ENCODE measurements at places on chromosomes 3 and 15.
A peak's percentile ranks its signal among the peaks of the same experiment; 100 is the strongest.

- no peak for DNase-seq
Measured at GRCh38 chr15:101129851-101130380, 121.9 kb downstream of the CHSY1 start.

- no peak for DNase-seq
Measured at GRCh38 chr3:194051366-194052149, 84.4 kb upstream of the HES1 start.

- DNase-seq = no peak
Measured at GRCh38 chr3:111392894-111393398, 149.1 kb upstream of the CD96 start.

DNA sequence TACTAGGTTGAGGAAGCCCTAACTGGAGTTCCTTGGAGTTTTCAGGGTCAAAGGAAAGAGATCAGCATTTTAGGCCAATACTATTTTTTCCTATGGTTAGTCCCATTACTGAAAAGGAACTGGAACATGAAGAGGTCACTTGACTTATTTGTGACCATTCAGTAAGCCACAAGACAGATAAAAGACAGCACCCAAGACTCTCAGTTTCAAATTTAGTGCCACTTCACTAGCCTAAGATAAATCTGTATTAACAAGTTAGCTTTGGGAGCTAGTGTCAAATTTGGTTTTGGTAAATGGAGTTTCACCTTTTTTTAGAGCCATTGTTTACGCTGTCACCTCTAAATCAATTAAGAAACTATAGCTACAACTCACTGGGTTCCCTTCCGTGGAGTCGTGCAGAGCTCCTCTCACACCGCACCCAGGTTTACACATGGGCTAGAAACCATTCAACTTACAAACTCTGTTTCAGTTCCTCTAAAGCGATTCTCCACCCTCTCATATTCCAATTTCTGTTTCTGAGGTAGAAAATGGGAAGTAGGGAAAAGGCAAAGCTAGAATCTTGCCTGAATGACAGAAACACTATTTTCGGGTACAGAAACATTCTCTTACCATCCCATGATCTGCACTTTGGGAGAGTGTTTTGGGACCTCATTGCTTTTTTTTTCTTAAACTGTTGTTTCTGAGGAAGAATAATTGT lies 14.4 kb downstream of the CCDC32 start:
- no peak for DNase-seq

GRCh38 chr3:8644748-8645390 lies at the start of gene SSUH2:
Gene SSUH2, minus strand, starts transcription at chr3:8644798. Its CDS starts 40 bp downstream, at chr3:8644758.
- no peak for DNase-seq

DNA sequence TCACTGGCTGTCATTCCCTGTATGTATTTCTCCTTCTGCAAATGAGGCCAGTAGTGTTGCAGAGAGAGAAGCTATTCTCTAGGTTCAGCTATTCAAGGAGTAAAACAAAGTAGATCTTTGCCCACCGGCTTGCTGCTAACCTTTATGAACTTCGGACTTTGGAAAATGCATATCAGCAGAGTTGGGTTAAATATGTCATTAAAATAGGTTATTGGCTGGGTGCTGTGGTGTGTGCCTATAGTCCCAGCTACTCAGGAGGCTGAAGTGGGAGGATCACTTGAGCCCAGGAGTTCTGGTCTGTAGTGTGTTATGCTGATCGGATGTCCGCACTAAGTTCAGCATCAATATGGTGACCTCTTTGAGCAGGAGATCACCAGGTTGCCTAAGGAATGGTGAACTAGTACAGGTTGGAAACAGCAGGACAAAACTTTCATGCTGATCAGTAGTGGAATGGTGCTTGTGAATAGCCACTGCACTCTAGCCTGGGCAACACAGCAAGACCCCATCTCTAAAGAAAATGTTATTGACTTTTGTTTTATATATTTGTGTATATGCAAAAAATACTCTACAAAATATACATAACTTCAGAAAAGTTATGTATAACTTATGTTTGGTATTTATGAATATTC lies 53.4 kb downstream of the SACM1L start:
- no peak for DNase-seq

- peak; percentile 30 for DNase-seq
Measured at GRCh38 chr3:132726341-132726823, 4.2 kb upstream of the NPHP3 start.

DNA sequence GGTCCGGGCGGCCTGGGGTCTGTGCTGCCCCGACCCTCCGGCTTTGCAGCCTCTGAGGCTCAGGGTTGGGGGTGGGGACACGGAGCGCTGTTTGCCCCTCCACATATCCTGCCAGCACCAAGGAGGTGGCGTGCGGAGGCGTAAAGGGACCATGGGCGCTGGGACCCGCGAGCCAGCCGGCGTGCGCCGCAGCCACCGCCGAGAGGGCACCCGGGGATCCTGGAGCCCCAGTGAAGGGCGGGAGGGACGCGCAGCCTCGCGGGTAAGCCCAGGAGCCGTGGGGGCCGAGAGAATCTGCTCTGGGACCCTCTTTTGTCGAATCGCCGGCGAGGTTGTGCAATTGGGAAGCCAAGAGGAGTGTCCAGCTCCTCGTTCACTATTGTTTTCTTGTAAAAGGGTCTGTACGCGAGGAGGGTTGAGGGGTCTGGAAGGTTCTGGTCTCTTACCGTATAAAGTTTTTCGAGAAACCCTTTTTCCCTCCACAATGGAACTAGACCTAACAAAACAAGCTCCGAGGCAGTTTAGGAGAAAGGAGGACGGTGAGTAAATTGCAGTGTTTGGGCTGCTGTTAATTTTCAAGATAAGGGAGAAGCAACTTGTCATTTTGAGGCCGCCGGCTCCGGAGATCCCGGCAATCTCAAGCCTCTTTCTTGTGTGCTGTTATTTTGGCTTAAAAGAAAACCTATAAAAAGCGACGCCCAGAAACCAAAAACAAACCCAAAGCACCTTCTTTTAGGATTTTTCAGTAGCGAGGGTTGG lies 29.9 kb upstream of the ST3GAL6 start:
- DNase-seq = no peak

DNA sequence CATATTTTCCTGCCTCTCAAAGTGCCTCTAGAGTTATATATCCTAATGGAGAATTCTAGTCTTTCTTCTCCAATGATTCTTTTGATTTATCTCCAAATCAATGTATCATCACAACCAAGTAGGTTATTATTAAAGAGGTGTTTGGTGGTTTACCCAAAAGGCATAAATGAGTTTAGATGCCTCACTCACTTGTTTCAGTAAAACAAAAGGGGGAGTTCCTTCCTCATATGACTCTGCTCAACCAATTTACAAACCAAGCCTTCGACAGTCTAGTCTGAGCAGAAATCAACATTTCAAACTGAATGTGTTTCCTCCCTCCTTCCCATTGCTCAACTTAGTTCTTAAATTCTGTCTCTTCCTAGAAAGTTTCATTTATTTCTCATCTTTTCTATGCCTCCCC lies 116.5 kb downstream of the TNIK start:
- DNase-seq = no peak

DNA sequence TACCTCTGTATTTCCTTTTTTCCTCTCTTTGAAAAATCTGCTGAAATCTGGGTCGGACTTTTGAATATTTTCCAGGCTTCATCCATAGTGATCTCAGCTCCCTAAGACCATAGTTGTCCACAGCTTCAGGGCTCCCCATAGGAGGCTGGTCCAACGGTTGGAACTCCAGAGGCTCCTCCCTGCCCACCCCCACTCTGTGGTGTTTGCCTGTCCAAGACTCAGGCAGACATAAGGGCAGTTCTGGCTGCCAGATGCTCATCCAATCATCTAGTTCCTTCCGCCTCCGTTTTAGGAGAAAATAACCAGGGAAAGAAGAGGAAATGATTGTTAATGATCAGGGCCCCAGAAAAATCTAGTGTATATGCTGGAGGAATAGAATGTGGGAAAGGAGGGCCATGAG lies 27.9 kb upstream of the PRTG start:
- peak; percentile 34 for DNase-seq

DNA sequence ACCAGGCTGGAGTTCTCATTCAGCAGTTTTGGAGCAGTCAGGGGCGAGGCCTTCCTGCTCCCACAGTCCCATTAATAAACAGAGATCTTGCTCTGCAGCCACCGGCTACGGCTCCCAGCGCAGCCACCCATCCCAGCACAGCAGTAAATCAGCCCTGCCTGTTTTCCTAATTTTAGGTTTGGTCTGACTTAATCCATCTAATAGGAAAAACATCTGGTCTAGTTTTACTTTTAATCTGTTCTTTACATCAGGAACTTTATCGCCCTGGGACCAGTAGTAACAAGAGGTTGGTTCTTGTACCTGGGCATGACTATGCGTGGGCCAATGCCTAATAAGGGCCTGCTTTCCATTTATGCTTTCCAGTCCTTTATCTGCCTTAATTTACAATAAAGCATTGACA lies 264.0 kb upstream of the DPH6 start:
- DNase-seq = no peak

- no peak for DNase-seq
Measured at GRCh38 chr3:126022741-126023359, 53.9 kb downstream of the ROPN1B start.

DNA sequence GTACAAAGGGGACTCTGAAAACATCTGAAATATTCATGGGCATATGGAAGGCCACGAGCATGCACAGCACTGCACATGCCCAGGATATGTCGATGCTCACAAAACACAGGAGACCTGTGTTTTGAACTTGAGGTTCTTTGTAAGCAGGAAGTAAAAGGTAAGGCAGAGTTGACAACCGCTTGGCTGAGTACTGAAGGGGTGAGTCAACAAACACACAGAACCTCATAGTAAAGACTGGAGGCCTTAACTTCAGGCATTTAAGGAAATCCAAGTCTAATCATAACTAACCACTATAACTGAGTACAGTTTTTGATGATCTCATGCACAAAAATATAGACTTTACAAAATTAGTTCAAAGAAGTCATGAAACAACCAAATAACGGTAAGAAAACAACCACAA lies 80.6 kb downstream of the MYO9A start:
- DNase-seq = no peak

DNA sequence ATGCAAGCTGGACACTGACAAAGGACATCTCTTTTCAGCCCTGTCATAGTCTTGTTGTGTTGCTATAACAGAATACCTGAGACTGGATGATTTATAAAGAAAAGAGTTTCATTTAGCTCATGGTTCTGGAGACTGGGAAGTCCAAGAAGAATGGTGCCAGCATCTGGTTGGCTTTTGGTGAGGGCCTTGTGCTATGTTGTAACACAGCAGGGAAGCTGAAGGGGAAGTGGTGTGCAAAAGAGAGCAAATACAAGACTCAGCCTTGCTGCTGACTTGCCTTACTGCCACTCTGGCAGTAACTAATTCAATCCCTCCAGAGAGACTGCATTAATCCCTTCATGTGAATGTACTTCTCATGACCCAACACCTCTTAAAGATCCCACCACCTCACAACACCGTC lies 356.3 kb upstream of the PROK2 start:
- DNase-seq = no peak

- no peak for DNase-seq
Measured at GRCh38 chr15:55422089-55422488, 13.8 kb downstream of the PIERCE2 start.

DNA sequence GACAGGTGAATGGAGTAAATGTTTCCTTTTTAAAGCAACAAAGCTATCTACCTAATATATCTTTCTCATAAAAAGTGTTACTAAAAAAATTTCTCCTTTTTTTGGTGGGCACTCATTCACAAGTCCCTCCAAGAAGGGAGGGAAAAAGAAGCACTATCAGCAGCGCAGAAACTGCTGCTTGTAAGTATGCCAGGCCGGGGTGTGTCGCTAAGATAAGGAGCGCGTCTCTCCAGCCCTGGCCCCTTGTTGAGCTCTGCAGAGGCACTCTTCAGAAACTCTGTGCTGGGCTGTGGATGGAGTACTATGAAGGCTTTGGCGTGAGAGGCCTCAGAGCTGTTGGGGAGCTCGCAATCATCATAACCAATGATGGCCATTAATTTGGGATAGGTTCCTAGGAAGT lies 49.1 kb downstream of the ZDHHC3 start:
- no peak for DNase-seq

- DNase-seq = peak; percentile 47
Measured at GRCh38 chr3:88142094-88142624, 7.6 kb upstream of the C3orf38 start.

DNA sequence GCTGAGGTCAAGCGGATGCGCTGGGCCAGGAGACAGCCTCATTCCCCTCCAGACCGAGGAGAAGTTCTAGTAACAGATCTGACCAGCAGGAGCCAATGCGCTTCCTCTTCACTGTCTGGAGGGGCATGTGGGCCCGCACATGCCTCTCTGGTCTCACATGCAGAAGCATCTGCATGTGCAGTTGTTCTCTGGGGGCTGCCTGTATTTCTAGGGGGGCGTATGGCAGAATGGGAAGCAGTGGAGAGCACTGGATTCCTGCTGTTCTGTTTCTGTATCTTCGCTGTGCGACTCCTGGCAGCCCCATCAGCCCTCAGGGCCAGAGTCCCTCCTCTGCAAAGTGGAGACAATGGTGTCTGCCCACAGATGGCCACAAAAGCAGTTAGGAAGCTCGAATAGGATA lies 170.4 kb upstream of the IQSEC1 start:
- DNase-seq = no peak

- DNase-seq = no peak
Measured at GRCh38 chr15:99744142-99744541, 10.9 kb upstream of the LYSMD4 start.

DNA sequence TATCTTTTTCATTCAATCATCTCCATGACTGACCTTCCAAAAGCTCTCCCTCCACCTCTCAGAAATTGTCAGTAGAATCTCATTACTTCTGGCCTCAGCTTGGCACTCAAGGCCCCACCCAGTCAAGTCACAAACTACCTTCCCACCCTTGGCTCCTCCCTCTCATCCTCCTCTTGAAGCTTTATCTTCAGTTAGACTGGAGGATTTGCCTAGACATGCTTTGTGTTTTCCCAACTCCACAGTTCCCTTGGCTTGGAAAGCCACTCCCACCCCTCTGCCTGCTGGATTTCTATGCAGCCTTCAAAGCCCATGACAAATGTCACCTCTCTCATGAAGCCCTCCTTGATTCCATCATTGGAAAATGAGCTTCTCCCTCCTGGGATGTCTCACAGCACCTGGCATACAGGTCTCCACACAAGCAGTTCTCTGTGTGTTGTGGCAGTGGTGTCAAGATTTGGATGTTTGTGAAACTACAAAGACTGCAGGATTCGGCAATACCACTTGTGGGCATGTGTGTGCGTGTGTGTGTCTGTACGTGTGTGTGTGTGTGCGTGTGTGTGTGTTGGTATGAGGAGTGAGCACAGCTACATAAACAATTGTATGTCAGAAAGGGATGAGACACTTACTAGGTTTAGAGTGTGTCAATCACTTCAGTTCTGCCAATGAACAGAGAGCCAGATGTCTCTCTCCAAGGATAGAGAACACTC lies 45.3 kb upstream of the VPS8 start:
- peak; percentile 56 for DNase-seq

- DNase-seq = peak; percentile 55
Measured at GRCh38 chr15:76368122-76368621, 31.6 kb downstream of the ISL2 start.

- DNase-seq = no peak
Measured at GRCh38 chr15:47602121-47602520, 115.2 kb upstream of the SEMA6D start.

All from AG10803 (cell line).